Stimulated activated CD4-positive, alpha-beta T cell treated with anti-CD3 and anti-CD28 coated beads, Interleukin-15, amount 100 ng/mL, for 1 hour (primary cell): ENCODE measurements at places on chromosomes 16 and 17.

GRCh38 chr16:65531475-65531874 lies 409.6 kb upstream of the CDH11 start:
- DNase-seq: no peak

DNA sequence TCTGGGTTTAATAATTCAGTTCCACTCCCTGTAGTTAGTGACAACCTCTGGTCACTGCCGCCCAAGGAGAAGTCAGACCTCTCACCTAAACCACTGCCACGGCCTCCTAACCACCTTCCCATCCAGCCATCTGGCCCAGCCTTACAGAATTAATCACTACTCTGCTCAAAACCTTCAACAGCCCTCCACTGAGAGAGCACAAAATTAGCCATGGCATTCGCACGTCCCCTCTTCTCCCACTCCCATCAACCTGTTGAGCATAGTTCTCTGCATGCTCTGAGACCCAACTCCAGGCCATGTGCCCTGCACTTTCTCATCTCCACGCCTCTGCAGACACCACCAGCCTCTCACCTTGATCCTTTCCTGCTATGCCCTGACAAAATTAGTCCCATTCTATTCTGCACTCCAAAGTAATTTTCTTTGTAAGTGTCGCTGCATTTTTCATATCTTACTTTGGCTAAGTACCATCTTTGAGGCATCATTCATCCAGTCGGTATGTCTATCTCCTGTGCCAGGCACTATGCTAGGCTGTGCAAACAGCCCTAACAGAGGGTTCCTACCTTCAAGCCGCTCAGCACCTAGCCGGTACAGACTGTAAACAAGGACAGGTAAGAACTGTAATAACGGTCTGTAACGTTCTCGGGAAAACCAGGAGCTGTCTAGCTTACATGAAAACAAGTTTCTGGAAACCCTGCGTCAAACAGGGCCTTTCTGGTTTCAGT lies 963 bp downstream of the COPRS start:
- no peak for DNase-seq

DNA sequence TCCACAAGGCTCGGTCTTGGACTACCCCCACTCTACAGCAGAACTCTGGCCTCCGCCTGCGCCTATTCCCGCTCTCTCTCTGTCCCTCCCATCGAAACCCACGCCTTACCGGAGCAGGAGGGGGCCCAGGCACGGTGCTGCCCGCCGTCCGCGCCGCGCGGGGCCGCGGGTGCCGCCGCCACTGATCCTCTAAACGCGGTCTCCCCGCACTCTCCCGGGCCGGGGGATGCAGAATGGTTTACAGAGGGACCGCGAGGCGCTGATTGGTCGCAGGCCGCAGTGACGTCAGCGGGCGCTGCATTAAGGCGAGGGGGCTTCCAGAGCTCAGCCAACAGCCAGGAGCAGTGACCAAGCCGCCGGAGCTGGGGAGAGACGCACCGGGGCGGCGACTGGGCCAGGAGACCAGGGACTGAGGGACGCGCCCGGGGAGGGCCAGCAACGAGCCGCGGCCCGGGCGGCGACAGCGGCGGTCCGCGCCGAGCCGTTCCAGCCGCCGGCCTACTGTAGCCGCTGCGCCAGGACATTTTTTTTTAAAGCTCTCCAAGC lies 747 bp upstream of the LHX1 start:
- no peak for DNase-seq

- DNase-seq: no peak
Measured at GRCh38 chr16:2176047-2176446, 20.4 kb downstream of the CASKIN1 start.

GRCh38 chr16:85157813-85158742 lies 45.8 kb upstream of the CIBAR2 start:
- no peak for DNase-seq

GRCh38 chr17:81465910-81466309 lies 46.7 kb downstream of the ACTG1 start:
- no peak for DNase-seq

GRCh38 chr16:79651363-79651762 lies 50.8 kb upstream of the MAF start:
- DNase-seq: no peak

DNA sequence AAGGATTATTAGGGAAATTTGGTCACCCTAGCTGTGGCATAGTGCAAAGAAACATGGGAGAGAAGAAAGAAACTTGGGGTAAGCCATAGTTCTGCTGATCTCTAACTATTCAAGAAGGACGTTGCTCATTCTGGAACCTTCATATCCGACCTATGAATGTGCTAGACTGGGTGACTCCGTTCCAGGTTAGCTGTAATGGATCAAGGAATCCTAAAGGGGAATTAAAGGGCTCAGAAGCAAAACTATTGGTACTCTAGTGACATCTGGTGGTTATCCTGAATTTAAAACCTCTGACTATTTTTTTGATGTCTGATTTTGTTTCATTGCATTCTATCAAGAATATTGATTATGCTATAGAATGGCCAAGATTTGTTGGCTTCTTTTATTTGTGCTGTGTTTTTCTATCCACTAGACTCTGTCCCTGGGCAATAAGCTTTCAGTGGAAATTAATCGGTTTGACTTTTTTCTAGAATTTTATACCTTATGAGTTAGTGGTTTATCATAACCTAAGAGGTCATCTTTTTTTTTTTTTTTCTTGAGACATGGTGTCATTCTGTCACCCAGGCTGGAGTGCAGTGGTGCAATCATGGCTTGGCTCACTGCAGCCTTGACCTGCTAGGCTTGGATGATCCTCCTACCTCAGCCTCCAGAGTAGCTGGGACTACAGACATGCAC lies 19.5 kb downstream of the PCTP start:
- DNase-seq: no peak

- DNase-seq: no peak
Measured at GRCh38 chr17:39566094-39566850, 41.4 kb downstream of the NEUROD2 start.

GRCh38 chr17:40355123-40355803 lies 9.3 kb downstream of the GJD3 start:
- peak; percentile 78 for DNase-seq

GRCh38 chr17:68004201-68004600 lies 7.9 kb upstream of the C17orf58 start:
- DNase-seq: no peak

GRCh38 chr16:58499615-58500351 lies at the start of gene NDRG4:
NDRG4 (plus strand) TSS chr16:58500143; CDS start chr16:58500249, 106 bp downstream.
- no peak for DNase-seq
